GM10248 (cell line): ENCODE measurements at places on chromosomes 7 and 10.

GRCh38 chr10:19491166-19491565, 325.1 kb upstream of the PLXDC2 start:
- no peak for DNase-seq

DNA sequence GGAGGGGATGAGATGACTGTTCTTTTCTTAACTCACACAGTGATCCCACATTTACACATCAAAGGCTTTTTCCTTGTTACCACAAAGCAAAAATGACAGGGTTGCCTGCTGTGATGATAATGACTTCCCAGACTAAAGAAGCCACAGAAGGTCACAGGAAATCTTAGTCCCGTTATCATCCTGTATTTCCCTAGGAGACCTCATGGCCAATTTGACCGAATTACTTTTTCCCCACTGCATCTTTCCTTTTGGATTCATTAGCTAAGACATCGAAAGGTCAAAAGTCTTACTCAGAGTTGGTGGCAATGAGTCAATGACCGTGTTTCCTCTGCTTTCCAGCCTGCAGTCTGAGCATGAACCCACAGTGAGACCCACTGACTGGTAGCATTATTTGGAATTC, 130.1 kb upstream of the INHBA start:
- DNase-seq = no peak

DNA sequence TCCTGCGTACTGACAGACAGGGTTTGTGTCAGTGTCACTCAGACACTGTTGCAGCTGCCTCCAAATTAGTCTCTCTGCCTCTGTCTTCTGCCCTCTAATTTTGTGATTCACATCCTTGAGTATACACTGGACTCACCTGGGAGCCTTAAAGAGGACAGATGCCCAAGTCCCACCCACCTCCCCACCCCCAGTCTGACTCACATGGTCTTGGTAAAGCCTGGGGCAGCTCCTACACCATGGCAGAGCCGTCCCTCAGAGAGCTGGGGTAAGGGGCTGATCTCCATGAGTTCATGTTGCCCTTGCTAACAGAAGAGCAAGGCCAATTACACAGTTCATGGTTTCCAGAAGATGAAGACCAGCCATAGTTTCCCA, 197.6 kb upstream of the STK17A start:
- no peak for DNase-seq

GRCh38 chr7:111108496-111108895, 17.6 kb downstream of the LRRN3 start:
- no peak for DNase-seq

- no peak for DNase-seq
Measured at GRCh38 chr7:111115966-111116365, 25.0 kb downstream of the LRRN3 start.

DNA sequence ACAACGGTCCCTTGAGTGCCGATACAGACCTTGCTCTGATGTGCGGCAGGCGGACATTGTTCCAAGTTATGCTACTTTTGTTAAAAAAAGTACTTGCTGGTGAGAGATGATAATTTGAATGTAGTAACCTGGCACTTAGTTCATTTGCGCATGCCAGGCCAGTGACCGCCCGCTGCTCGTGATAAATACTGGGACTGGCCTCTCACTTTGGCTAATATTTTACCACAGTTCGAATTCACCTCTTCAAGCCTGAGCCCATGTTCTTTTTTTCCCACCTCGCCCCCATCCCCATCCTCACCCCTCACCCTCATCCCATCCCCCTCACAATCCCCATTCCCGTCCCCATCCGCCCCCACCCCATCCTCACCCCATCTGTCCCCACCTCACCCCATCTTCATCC, 126.4 kb downstream of the DNAJB6 start:
- DNase-seq = no peak
